GM12865 (cell line): ENCODE measurements at places on chromosomes 7 and 10.

GRCh38 chr10:78038105-78038504 lies 4.4 kb downstream of the RPS24 start:
- no peak for DNase-seq

DNA sequence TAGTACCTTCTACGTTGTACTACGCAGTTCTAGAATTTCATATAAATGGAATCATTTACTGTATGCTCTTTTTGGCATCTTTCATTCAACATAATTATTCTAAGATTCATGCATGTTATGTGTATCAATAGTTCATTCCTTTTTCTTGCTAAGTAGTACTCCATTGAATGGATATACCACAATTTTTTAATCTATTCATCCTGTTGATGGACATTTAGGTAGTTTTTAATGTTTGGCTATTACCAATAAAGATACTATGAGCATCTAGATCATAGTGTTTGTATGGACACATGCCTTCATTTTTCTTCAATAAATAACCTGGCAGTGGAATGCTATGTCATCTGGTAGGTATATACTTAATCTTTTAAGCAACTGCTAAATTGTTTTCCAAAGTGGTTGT lies 83.0 kb upstream of the ELN start:
- DNase-seq: no peak

DNA sequence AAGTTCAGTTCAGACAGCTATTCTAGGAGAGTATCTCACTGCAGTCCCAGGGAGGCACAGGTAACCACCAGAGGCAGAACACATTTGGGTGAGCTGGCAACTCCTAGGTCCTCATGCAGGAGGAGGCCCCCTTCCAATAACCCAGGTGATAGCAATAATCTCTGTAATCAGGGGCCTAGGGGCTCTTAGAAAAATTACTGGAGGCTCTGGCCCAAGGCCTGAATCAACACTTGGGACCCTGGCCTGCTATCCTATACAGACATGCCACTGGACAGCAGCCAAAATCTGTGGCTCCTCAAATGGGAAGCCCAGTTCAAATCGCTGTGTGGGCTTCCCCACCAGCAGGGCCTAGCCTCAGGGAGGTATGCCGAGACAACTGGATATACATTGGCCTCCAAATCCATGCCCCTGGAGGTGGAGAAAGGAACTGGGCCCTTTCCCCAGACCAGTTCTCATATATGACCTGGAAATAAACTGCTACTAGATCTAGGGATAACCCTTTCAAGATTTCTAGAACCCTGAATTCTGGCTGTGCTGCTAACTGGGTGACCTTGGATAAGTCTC lies 1.6 kb downstream of the AVPI1 start:
- DNase-seq: no peak

- DNase-seq: no peak
Observed at GRCh38 chr10:4345877-4346646, 479.9 kb upstream of the AKR1E2 start.

DNA sequence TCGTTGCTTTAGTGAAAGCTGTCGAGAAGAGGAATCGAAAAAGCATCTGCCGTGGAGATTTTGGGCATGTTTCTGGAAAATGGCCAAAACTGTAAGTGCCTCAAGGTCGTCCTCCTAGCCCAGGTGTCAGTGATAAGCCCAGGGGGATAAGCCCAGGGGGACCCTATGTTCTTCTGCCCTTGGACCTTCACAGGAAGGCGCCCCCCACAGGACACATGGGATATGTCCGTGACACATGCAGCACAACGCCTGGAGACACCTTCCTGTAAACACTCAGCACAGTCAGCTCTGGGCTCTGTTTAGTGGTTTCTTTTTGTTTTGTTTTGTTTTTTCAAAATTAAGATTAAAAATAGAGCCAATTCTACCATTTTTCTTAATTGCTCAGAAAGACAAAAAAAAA lies 272.7 kb downstream of the KLF6 start:
- DNase-seq: no peak

- no peak for DNase-seq
Observed at GRCh38 chr7:157900011-157900410, 563.2 kb downstream of the DNAJB6 start.

- no peak for DNase-seq
Observed at GRCh38 chr7:64656489-64656888, 9.4 kb upstream of the ZNF107 start.

DNA sequence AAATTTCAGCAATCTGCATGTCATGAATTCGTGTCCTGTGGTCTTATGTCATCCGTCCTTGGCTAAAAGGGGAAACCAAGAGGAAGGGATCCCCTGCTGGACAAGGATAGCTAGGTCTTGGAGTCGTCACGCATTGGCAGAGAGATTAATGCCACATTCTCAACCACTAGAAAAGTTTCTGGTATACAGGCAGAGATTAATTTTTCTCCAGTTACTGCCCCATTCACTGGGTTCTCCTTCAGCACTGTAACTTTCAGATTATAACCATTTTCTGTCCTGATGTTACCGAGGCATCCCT lies 1060.6 kb upstream of the AUTS2 start:
- DNase-seq: no peak

- peak; percentile 15 for DNase-seq
Observed at GRCh38 chr10:49398000-49398861, 2.3 kb upstream of the DRGX start.

- DNase-seq: no peak
Observed at GRCh38 chr7:127873151-127873550, 158.1 kb downstream of the LRRC4 start.

DNA sequence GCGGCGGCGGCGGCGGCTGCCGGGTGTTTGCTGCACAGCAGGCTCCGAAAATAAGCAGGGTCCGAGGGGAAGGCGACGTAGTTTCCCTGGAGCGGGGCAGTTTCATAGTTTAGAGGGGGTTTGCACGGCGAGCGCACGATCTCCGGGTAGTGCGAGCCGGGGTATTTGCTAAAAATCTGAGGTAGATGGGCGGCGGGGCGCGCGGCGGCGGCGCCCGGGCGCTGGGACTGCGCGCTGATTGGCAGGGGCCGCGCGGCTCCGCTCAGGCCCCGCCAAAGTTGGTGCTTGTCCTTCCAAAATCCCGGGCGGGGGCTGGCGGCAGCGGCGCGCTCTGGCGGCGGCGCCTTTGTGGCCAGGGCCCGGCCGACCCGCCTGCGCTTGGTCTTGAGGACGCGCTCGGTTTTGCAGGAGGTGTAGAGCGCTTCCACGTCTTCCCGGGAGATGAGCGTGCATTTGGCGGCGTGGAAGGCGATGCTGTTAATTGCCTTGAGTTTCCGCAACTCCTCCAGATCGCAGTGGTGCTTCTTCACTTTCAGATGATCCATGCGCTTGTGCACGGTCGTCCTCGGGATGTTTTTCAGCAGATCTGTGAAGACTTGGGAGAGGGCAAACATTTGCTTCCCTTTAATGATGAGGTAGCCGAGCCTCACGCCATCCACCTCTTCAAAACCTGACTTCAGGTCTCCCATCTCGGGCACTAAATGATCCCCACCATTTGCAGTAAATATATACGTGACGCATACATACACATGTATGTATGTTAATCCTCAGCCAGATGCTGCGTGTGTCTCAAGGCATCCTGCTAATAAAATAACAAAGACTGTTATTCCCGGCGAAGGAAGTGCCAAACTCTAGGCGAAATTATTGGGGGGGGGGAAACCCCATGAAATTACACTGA lies 8.1 kb downstream of the SKIDA1 start:
- DNase-seq: peak; percentile 53

DNA sequence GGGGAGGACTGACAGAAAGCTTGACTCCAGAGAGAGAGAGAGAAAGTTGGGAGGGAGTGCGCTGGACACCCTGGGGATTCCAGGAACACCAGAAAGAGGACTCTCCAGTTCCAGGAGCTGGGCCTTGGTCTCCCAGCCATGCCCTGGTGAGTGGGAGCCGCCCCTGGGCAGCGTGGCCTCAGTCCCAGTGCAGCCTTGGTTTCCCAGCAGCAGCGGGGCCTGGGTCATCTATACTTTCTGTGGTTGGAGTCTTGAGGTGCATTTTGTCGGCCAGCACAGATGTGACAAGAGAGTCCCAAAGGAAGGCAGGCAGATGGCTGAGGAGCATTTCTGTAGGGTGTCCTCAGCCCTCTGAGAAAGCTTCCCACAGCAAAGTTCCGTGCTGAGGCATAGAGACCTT lies 334.7 kb upstream of the ZNF32 start:
- no peak for DNase-seq

DNA sequence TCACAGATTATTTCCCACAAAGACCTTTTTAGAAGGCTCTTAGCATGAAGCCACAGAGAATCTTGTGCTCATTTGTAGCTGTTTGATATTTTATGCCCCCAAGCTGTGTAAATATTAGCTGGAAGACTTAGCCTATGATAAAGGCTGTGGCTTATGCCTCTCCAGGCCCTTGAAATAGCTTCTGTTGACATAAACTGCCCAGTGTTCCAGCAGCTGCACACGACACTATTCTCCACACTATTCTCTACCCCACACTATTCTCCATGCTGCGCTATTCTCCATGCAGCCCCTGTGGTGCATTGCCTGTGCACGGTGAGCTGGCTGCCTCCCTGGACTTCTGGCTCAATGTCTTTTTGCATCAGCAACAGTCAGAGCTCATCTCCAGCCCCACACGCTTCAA lies 13.1 kb downstream of the DDC start:
- DNase-seq: no peak

GRCh38 chr10:47021850-47022249 lies 110.6 kb downstream of the PTPN20 start:
- no peak for DNase-seq

DNA sequence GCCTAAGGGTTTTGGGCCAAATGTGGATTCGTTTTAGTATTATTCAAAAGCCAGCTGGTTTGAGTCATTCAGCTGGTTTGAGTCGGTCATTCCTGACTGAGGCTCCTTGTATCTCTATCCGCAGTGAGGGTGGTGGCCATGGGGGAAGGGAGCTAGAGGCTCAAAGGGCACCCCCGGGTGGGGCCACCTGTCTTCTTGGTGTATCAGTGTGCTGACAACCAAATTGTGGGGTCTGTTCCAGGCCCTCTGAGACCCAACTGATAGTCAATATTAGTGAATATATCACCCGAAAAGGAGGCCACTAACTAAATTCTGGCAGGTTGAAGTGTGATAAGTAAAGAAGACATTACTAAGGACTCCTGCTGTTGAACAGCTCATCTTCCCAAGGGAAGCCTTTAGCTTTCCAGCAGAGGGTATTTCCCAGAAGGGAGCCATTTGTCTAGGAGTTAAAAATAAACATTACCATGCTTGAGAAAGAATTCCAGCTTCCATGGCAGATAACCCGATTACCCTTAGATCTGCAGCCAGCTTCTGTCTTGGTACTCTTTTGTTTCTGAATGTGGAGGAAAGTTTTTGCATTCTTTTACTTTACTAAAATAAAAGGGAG lies 29.9 kb upstream of the DDX50 start:
- DNase-seq: no peak

DNA sequence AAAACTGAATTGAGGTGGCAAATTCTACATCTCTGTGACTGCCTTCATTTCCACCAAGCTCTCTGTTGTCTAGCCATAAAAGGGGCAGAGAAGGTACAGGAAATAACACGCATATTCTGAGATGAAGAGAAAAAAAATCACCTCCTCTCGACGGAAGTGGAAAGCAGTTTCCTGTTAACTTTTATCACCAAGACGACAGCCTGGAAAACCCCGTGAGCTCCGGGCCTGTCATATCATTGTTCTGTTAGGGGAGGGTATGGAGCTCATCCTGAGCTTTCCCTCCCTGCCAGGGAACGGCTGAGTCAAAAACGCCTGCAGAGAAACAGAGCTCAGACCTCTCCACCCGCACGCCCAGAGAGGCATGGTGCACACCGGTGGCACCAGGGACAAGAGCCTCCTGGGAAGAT lies 200.3 kb downstream of the PRPF18 start:
- DNase-seq: peak; percentile 90

DNA sequence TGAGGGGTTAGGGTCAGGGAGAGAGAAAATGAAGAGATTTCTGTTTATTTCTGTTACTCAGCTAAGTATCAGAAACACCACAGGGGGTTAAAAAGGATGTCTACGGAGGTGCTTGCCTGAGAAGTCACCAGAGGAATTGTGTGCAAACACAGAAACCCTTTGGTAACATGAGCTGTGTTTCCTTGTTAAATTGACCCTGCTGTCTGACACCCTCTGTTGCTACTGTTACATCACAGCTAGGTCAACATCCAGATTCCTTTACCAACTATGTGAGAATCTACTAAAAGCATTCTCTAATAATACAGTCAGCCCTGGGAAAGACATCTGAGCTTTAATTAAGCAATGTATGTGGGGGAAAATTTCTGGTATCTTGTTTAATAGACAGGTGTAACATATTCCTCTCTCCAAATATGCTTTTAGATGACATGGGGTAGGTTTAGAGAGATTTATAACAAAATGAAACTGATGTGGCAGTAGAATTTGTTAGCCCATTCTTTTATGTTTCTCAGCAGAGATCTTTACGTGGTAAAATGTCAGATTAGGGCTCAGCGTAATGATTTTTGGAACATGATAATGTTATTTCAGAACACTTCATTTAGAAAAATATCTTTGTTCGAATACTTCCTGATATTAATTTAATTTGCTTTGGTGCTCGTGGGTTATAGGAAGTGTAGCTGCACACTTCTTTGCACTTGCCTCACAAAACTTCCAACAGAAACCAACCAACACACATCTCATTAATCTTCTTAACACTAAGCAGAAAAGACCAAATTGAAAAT lies 168.0 kb upstream of the AHR start:
- no peak for DNase-seq

GRCh38 chr7:132508724-132509353 lies 67.4 kb downstream of the PLXNA4 start:
- DNase-seq: no peak

GRCh38 chr7:157875230-157876179 lies 538.7 kb downstream of the DNAJB6 start:
- DNase-seq: no peak

DNA sequence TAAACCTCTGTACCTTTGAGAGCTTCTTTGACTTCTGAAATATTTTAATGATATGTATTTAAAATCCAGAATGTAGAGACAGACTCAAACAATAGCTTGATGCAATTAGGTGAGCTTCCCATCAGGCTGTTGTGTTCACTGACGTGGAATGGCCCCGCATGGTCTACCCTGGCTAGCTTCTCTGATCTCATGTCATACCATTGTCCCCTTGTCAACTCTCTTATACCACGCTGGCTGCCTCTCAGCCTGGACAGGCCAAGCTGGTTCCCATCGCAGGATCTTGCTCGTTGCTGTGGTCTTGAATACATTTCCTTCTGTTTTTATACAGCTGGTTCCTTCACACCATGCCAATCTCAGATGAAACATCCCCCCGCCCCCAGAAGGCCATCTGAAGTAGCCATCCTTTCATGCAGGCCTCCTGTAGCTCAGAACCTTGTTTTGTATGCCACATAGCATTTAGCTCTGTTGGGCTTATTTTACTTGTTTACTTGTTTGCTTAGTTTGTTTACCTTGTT lies 84.2 kb downstream of the FANK1 start:
- DNase-seq: no peak
